Thoracic aorta (tissue), 2 donors: ENCODE measurements at places on chromosomes 2 and 18.

DNA sequence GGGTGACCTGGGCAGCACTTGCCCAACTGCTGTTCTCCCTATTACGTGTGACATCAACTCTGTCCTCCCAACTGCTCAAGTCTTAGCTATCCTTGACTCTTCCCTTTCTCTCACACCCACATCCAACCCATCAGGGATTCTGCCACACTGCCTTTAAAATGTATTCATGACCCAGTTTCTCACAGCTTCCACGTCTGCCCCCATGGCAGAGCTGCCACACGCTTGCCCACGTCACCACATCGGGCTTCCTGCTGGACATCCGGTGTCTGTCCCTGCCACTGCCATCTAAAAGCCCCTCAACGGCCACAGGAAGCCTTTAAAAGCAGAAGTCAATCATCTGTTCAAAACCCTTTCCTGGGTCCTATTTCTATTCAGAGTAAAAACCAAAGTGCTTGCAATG, 233.1 kb upstream of the POU3F3 start:
- DNase-seq: no peak

GRCh38 chr2:29006092-29006979, 25.2 kb downstream of the TOGARAM2 start:
- DNase-seq: no peak

GRCh38 chr2:237604391-237604790, 13.9 kb upstream of the RAB17 start:
- no peak for DNase-seq

- no peak for DNase-seq
These were observed 428.7 kb upstream of the GYPC start for GRCh38 chr2:126227250-126227649.

DNA sequence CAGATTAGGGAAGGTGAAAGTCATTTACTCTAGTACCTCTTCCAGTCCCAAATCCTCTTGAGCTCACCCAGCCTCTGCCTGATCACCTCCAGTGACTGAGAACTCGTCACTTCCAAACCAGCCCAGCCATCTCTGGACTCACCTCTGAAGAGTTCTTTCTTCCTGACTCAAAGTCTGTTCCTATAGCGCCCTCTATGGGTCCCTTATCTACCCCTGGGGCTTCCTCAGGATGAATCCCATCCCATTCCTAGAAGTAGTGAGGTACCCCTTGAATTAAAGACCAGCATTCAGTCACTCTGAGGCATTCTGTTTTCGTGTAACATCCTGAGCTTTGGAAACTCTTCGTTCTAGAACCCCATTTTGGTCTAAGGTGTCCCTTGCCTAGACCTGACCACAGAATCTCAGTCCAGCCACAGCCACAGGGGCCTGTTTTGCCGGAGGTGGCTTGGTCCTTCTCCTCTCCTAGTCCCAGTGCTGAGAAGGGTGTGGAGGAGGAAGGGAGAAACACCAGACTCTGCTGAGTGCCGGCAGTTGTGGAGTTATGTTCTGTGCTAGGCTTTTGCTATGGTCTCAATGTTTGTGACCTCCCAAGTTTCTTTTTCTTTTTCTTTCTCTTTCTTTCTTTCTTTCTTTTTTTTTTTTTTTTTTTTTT, 32.7 kb downstream of the SIX3 start:
- no peak for DNase-seq

DNA sequence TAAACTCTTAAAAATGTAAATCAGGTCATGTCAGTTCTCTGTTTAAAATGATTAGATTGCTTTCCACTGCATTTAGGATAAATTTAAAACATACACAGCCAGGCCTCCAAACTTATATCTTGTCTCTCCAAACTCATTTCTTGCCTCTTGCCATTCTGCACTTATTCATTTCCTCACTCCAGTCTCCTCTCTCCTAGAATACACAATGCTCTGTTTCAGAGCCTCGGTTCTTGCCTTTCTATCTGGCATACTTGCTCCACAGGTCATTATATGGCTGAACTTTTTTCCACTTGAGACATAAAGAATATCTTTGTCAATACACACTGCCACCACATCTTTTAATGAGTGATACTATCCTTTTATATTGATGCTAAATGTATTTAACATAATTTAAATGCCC, 10.5 kb upstream of the UGP2 start:
- DNase-seq: no peak

DNA sequence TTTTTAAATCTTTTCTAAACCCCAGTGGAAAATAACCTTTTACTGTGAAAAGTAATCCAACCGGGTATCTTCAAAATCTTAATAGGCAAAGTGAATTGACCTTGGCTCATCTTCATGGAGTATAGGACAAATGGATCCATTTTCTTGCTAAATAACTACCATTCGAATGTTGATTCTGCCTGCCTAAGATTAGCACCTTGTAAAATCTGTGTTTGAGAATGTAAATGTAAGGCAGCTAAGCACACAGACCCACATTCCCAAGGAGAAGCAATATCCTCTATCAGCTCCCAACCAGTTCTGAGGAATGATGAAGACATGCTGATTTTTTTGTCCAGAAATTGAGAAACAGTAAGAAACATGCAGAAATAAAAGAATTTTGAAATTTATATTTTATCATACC, 509.8 kb upstream of the SMIM21 start:
- DNase-seq: no peak
